CD8-positive, alpha-beta memory T cell (primary cell): ENCODE measurements at places on chromosomes 5 and 9.

GRCh38 chr5:56725711-56726411 is 89.5 kb upstream of the MAP3K1 start:
- no peak for DNase-seq

- DNase-seq = no peak
Observed at GRCh38 chr5:53099546-53099945, 10.0 kb downstream of the MOCS2 start.

- no peak for DNase-seq
Observed at GRCh38 chr5:127876384-127876783, 173.2 kb downstream of the CCDC192 start.

DNA sequence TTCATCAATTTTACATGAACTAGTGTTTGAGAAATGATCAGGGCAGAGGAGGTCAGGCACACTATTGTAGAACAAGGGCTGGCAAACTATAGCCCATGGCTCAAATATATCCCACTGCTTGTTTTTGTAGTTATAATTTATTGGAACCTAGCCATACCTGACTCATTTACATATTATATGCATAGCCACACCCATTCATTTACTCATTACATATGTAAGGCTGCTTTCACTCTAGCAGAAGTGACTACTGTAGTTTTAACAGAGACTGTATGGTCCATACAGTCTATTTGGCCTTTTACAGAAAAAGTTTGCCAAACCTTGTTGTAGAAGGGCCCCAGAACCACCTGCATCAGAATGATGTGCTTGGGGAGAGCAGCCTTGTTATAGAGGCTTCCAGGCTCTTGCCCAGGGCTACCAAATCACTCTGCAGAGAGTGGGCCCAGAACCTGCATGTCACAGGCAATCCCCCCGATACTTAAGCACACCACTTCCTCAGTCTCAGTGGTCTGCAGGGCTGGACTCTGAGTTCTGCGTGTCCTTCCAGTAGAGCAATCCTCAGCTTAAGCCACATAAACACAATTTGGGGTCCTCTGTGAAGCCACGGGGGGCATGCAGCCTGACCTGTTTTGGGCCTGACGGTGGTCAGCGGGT is 6.7 kb downstream of the ANKS6 start:
- DNase-seq = no peak

GRCh38 chr9:69066955-69067354 is 31.4 kb downstream of the FXN start:
- no peak for DNase-seq

DNA sequence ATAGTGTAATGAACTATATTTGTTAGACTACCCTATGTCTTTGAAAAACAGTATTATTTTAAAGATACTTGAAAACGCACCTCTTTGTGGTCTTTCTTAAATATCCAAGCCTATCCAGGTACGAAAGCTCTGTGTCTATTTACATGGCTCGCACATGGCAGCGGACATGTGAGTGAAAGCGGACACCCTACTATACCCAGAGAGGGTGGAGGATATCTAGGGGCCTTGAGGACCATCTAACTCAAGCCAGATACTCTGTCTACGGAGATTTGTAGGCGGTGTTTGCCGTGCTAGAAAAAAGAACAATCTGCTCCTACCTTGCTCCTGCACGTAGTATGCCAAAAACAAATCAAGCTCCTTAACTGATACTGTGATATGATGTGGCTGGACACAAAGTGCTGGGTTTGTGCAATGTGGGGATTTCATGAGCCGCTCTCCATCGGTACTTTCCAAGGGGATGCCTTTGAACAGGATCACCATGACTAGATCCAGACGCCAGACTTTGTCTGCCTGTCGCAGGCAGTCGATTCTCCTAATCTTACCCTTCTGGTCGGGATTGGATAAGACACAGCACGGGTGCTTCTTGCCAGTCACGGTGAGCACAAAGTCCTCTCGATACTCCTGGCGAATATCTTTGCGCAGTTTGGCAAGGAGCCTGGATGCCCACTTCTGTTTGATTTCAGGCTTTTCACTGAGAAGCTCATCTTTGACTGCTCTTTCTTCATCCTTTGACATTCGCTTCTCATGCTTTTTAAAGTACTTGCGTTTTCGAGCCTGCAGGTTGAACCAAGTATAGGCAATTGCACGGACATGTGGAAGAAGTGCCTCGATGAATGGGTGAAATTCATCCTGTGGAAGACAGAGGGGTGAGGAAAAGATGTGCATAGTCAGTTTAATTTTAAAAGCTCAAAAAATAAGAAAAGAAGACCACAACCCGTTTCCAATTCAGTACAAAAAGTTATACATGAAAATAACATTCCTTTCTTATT is 7.0 kb downstream of the NFIB start:
- DNase-seq = no peak

DNA sequence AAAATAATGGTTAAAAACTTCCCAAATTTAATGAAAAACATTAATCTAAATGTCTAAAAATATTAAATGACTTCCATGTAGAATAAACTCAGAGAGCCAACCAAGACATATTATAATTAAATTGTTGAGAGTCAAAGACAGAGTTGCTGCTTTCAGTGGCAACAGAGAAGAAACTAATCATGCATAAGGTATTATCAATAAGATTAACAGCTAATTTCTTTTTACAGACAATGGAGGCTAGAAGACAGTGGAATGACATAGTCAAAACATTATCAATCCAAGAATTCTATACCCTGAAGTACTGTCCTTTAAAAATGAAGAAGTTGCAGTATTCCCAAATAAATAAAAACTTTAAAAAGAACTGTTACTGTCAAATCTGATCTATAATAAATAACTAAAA is 268.7 kb downstream of the IRX2 start:
- no peak for DNase-seq

GRCh38 chr5:32233696-32234447 is 59.8 kb upstream of the GOLPH3 start:
- no peak for DNase-seq

GRCh38 chr9:13847270-13847669 is 466.7 kb downstream of the NFIB start:
- no peak for DNase-seq

DNA sequence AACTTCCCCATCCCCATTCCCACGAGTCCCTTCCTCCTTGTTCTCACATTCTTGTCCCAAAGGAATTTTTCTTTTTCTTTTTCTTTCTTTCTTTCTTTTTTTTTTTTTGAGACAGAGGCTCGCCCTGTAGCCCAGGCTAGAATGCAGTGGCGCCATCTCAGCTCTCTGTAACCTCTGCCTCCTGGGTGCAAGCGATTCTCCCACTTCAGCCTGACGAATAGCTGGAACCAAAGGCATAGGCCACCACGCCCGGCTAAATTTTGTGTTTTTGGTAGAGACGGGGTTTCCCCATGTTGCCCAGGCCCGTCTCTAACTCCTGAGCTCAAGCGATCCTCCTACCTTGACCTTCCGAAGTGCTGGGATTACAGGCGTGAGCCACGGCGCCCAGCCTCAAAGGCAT is 751 bp downstream of the DNAI1 start:
- DNase-seq = no peak
